ENCODE measurements at places on chromosomes 1 and 21.

GRCh38 chr1:171654942-171655745 lies 2.7 kb upstream of the MYOC start:
- DNase-seq: peak; percentile 76

GRCh38 chr1:20371411-20371810 lies 80.7 kb downstream of the VWA5B1 start:
- DNase-seq: no peak

GRCh38 chr1:39115271-39116110 lies 89.0 kb upstream of the MACF1 start:
- no peak for DNase-seq

DNA sequence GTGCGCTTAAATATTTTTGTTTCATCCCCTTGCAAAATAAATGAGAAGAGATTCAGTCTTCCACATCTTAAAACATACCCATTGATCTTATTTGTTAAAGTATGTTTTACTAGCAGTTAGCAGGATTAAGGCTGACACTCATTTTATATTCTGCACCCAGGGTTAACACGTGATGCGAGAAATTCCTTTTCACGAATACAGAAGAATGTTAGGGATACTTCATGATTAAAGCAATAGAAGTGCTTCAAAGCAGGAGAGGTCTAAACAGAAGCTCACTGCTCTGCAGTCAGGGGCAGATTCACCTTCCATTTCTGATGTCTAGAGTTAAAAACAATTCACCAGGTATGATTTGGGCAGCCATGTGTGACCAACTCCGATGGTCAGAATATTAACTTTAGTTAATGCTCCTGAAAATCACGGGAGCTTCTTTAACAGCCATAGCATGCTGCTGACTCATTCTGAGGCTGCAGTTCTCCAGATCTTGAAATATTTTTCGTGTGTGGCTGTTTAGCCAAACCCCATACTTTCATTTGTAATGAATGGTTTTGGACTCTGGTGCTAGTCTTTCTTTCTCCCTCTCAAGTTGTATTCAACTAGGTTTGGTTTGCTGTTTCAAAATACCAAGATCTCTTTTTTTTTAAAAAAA lies 19.7 kb downstream of the BCAR3 start:
- no peak for DNase-seq

DNA sequence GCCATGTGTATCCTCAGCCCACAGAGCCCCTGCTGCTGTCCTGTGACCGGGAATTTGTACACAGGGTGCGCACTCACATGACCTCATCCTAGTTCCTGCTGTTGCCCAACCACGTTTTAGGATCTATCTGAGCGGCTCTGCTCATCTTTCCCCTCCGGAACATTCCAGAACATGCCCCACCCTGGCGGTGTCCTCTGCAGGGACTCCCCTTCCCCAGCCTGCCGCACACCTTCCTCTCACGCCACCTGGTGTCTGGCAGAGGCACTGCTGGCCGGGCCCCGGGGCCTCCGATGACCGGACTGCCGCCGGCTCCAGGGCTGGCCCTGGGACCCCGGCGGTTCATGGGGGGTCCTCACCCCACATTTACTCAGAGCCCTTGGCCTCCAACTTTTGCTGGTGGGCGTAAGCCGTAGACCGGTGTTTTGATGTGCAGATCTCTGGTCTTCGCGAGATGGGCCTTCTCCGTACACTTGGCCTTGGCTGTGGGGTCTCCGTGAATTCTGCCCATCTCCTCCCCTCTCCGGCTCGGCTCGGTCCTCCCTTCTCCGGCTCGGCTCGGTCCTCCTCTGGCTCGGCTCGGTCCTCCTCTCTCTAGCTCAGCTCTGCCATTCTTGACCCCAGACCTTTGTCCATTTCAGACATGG lies 29.5 kb downstream of the ARHGEF16 start:
- no peak for DNase-seq

GRCh38 chr1:1183833-1184775 lies 10.4 kb downstream of the TTLL10 start:
- no peak for DNase-seq

DNA sequence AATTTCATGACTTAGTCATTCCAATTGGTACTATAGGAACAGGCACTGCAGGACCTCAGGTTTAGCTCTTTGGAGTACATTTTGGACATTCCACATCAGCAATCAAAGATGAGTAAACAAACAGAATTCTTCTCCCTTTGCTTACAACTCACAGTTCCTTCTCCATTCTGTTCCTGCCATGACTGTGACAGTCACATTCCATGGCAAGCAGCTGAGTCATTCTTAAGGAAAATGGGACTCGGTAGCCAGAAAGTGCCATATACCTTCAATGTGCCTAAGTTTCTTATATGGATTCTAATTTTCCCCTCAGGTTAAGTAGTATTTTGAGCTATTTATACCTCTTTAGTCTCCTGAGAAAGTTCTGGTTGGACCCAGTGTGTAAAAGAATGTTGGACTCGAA lies 25.6 kb downstream of the CRCT1 start:
- DNase-seq: no peak

GRCh38 chr1:22689505-22689904 lies 21.1 kb upstream of the EPHB2 start:
- no peak for DNase-seq

DNA sequence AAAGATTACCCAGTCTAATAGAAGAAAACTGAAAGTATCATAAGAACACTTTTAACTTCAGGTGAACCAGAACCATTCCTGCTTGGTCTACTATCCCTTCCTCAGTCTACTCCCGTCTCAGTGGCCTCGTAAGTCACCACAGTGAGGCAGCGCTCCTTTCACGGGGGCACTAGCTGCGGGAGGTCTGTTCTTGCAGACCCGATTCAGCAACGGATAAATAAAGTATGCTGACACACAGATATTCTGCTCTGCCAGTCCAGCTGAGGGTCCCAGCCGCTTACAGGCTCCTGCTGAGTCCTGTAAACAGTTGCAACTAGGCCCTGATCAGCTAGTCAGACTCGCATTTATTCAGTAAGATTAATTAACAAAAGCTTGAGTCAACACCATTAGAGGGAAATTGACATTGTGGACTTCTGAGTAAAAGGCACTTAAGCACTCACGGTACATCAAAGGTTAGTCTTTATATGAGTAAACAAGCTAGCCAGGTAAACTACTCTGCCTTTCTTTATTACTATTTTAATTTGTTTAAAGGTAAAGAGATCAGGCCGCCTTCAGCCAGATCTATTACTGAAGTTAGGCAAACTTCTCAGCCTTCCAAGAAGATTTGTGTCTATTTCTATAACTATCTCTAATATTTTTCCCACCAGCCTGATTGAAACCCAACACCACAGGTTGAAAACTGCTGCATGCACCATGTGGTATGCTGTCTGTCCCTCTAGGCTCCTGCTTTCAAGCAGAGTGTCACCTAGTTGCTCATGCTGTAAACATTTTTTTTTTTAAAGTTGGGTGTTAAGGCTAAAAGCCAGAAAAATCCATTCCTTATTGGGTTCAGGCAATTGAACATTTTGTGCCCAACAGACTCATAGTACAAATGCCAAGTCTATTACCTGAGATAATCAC lies 87.7 kb downstream of the INTS7 start:
- no peak for DNase-seq

GRCh38 chr1:75203415-75204277 lies 69.5 kb downstream of the LHX8 start:
- no peak for DNase-seq

DNA sequence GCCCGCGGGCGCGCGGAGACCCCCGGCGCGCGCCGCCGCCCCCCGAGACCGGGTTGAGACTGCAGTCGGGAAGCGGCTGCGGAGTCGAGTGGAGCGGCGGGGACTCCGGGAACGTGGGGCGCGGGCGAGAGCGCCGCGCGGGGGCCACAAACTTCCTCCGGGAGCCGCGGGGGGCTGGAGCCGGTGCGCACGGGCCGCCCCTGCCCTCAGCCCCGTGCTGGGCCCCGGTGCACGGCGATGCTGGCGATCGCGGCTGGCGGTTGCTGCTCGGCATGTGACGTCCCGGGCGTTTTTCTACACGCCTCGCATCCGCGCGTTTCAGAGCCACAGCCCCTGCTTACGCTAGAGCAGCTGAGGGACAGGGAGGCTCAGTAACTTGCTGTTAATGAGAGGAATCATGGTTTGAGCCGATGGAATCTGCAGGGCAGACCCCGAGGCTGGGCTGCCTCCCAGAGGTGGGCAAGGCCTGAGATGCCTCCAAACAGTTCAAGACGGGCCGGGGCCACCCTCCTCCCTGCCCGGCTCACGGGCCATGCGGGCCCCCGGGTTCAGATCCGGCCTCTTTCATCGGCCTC lies 520 bp downstream of the TMEM201 start:
- no peak for DNase-seq

DNA sequence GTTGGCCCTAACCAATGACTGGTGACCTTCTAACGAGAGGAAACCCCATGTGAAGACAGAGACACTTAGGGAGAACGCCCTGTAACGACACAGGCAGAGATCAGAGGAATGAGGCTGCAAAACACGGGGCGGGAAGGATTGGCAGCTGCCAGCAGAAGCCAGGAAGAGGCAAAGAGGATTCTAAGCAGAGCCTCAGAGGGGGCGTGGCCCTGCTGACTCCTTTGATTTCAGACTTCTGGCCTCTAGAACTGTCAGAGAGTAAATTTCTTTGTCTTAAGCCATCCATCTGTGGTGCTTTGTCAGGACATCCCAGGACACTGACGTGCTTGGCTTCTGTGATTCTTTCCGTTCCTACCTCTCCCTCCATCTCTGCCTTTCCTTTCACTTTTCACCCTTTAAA lies 79.3 kb downstream of the SH3BGR start:
- no peak for DNase-seq

DNA sequence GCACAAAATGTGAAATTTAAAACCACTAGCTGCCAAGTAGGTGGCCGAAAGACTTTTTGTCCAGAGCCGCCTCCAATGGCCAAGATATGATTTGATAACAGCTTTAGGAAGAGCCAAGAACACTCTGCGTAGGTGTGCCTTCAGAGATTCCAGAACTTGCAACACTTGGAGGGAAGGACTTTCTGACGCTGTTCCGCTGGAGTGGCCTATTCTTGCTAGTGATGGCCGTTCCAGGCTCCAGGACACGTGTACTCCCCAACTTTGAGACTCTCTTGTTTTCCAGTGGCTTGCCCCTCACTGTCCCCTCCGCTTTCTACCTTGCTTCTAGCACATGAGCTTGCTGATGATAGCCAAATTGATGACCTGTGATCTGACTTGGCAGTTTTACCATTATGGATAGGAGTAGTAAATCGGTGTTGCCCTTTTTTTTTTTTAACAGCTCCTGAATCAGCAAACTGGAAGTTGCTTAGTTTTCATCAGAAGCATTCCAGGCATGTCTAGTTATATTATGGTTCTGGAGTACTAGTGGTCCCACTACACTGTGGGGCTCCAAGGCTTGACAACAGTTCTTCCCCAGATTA lies 1.0 kb downstream of the PRDX6 start:
- peak; percentile 57 for DNase-seq

DNA sequence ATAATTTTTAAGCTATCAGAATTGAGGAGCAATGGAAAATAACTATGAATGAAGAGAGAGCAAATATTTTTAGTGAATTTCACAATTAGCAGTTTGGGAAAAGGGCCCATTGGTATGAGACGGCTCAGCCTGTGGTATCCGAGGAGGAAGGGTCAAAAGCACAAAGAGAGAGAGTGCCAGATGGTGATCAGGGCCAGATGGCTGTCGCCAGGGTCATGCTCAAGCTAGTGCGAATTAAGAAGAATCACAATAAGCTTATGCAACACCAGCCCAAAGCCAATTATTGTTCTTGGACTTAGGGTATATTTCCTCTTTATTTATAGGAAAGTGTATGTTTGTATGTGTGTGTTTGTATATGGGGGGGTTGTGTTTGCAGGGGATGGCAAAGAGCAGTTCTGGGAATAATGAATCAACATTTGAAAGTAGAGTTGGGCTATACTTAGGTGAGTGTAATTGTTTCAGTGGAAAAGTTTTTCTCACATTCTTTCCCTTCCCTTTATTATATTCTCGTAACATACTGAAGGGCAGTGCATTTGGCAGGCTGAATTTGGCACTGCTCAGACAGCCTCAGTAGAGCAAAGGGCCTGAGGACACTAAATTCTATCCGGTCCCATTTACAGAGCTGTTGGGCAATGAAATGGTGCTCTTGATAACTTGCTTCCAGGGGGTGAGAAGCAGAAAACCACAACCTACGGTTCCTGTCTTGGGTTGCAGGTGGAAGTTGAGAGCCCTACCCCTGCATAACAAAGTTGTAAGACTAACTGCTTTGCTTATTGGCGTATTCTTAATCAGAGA lies 19.5 kb upstream of the DDR2 start:
- no peak for DNase-seq

GRCh38 chr21:44710294-44710665 lies 1.1 kb downstream of the TSPEAR start:
- peak; percentile 29 for DNase-seq

- no peak for DNase-seq
Observed at GRCh38 chr1:98723574-98723973, 62.1 kb downstream of the SNX7 start.

DNA sequence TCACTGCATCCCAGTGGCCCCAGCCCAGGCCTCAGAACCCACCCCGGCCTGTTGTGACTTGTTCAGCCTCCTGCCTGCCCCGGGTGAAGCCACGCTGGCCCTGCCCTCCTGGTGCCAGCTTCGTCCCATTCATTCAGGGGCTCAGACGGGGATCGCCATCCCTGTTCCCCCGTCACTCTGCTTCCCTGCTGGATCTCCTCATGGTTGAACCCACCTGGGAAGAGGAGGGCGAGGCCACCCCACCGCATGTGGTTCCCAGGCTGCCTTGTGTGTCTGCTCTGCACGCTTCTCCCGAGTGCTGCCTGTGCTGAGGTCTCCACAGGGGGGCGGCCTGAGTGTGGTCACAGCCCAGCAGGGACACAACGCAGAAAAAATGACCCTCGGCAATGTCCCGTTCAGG lies 108.2 kb upstream of the ACTRT2 start:
- DNase-seq: no peak

DNA sequence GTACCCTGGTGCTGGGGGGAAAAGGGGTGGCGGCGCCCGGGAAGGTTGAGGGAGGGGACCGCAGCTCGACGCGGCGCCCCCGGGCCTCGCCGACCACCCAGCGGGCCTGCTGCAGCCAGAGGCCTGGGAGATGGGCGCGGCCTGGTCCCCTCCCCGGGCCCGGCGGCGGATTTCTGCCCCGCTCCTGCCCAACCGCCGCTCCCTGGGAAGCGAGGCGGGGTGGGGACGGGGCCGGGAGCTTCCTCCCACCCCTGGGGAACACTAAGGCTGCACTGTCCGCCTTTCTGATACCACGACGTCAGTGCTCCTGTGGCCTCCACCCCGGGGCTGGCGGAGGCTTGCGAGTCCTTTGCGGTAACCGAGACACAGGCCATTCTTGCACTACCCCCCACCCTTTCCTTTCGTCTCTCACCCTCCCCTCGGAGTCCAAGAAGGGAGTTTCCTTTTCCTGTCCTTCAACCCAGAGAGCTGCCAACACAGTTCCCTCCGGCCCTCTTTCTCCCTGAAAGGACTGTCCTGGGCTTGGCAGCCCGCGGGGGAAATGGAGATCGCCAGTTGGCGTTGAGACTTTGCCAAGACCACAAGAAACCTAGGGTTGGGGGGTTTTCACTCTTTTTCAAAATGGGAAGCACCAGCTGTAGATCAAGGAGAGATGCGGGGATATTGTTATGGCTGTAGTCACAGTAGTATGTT lies 742 bp downstream of the SH3GLB1 start:
- peak; percentile 70 for DNase-seq

DNA sequence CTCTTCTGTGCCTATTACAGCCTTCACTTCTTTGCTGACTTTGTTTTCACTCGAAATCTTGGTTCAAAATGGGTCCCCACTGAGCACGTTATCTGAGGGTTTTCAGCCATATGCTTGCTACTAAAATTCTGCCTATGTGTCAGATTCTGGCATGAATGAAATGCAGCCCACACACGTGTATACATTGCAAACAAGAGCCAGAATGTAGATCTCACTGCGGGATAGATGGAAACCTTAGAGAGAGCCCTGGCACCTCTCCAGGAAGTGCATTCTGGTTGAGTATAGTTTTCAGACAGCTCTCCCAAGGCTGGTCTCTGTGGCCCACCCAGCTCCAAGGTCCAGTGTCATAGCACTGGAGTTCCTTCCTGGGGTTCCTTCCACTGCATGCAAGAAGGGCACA lies 234.7 kb upstream of the GJB5 start:
- no peak for DNase-seq
